ENCODE measurements at places on chromosomes 6 and 20.

DNA sequence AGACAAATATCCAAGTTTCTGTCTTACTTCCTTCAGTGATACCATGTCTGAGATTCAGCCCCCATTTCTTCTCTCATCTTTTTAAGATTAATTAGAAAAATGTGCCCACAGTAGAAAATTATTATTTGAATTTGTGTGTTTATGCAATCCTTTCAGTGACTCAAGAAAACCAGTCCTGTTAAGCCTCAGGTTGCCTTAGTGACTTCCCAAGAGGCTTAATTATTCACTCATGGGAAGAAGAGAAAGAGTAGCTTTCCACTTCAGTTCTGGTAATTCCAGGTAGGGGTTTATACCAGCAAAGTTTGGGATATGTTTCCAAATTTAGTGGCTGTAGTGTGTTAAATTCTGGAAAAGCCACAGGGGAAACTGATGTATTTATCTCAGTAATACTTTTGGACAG, 149.1 kb downstream of the RIMS1 start:
- DNase-seq = no peak

GRCh38 chr6:140533526-140533925, 1159.1 kb upstream of the CITED2 start:
- no peak for DNase-seq

GRCh38 chr6:44262467-44263353, 2.6 kb downstream of the NFKBIE start:
- DNase-seq = no peak

- DNase-seq = no peak
Observed at GRCh38 chr6:2008383-2008976, 236.9 kb downstream of the GMDS start.

DNA sequence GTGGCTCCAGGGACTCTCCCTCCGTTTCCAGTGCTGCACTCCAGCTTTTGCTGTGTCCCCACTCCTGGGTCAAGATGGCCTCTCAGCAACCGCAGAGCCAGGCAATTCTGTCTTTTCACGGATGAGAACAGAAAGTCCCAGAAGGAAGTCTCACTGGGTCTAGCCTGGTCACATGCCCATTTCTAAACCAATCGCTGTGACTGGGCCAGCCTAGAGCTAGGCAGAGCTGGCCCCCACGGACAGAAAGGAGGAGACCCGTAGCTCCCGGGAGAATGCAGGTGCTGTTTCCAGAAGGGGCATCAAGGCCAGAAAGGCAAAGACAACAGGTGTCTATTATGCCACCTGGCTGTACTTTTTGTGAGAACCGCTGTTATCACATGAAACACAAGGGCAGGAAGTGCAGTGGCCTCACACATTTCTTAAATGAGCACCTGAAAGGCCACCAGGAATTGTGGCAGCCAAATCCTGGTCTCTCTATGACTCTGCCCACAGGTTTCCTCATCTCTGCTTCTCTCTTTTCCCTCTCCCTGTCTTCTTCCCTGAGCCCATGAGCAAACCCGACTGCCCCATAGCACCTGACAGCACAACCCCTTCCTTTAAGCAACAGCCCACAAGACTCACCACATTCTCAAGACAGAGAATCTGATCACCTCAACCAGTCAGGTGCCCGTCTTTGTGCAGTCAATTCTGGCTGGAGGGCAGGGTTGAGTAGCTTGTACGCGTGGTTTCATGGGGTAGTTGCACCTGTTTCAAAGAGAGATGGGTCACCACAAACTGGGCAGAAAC, 37.1 kb upstream of the B4GALT5 start:
- DNase-seq = no peak

DNA sequence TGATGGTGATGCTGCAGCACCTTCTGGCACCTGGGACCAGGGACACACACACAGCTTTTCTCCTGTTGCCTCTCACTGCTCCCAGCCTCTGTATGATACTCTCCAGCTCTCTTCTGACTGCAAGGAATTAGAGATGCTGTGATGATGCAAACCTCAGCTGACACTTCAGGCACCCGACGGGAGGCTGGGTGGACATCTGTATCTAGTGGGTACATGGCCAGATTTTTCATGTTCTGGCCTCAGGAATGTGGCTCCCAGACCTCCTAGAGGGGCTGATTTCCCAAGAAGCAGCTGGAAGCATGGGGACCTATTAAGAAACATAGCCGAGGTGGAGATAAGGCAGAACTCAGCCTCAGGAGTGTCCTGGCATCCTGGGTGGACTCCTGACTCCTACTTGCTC, 6.8 kb upstream of the EPB41L1 start:
- no peak for DNase-seq

- no peak for DNase-seq
Observed at GRCh38 chr6:50849796-50850180, 31.1 kb downstream of the TFAP2B start.

DNA sequence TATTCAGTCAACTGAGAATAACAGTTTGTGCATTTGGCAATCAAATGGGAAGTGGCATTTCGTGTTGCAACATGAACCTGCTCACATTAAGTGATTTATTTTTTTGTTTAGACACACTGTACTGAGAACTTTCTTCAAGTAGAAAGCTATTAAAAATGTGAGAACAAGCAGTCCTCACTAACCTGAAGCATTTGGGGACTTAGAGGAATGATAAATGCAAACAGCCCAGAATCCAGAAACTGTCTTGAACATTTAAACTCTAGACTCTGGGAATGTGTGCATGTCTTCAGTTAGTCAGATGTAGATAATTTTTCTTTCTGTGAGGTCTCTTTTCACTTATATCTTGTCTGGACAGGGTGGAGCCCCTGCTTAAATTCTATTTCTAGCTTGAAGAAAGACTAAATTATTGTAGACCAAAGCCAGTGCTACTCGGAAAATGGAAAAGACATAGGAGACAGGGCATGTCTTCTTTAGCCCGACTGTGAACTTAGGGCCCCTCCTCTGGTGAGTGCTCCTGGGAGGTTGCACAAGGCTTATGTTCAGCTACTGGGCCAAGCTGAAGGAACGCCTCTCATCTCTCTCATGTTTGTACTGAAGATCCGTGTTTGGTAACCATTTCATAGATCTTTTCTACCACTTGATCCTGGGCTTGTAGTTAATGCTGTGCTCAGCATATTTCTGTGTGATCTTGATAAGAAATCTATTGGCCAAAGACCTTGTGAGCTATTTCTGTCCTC, 70.1 kb downstream of the SLX4IP start:
- no peak for DNase-seq

- DNase-seq = no peak
Observed at GRCh38 chr6:166075186-166075585, 92.5 kb downstream of the TBXT start.

- no peak for DNase-seq
Observed at GRCh38 chr6:158772851-158773371, 46.3 kb downstream of the EZR start.

DNA sequence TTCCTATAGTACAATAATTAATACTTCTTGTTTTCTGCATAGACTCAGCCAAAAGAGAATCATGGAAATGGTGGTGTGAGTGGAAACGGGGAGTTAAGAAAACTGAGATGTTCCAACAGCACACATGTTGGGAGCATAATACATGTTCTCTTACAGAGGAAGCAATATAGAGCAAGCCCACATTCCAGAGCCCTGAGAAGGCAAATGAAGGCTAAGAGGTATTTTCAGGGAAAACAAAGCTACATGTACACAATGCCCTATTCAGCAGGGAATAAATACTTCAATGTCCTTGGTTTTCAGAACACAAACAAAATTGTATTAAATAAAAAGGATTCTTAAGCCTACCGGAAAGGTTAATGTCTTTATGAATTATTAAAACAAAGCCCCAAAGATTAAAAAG, 35.1 kb upstream of the SMIM8 start:
- no peak for DNase-seq

DNA sequence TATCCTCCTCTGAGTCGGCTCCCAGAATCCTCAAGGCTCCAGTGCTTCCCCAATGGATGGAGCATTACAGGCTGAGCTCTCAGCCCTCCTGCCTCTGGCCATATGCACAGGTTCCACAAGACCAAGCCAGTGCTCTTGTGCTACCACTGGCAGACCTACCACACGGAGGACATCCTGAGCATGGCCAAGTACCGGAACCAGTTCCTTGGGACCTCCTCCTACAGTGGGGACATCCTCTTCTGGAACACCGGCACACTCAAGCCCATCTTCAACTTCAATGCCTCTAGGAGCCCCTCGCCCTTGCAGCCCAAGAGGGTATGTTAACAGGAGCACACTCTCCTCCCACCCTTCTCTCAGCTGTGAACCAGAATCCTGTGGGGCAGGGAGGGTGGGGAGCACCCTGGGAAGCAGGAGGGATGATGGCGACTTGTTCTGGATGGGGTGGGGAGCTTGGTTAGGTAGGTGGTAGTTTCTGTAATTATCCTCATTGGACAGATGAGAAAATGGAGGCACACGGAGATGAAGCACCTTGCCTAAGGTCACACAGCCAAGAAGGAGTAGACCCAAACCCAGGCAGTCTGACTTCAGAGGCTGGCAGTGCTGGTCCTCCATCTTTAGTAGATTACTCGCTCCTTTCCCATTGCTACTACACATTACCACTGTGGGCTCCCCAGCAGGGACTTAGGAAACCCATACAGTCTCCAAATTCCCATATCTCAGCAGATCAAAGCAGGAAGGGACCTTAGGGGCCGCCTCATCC, 58.6 kb downstream of the EFCAB8 start:
- no peak for DNase-seq

DNA sequence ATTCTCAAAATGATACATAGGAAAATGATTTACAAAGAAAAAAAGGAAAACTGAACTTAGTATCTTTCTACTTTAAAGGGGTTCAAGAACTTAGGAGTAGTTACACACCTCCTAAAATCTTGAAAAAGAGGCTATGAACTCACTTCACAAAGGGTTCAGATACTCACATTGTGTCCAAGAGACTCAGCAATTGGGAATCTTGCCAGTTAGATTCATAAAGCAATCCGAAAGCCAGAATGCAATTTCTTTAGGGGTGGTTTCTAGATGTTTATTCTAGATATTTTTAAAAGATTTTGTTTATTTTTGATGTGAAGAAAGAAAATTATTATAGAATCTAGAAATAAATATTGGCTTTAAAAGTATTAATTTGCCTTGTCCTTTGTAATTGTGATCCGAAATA, 1.7 kb upstream of the MYB start:
- DNase-seq = no peak

- no peak for DNase-seq
Observed at GRCh38 chr6:56040223-56040622, 164.8 kb upstream of the BMP5 start.

GRCh38 chr6:36977470-36977941, 8.5 kb downstream of the MTCH1 start:
- DNase-seq = no peak

- DNase-seq = no peak
Observed at GRCh38 chr6:46539866-46540265, 48.6 kb upstream of the RCAN2 start.

DNA sequence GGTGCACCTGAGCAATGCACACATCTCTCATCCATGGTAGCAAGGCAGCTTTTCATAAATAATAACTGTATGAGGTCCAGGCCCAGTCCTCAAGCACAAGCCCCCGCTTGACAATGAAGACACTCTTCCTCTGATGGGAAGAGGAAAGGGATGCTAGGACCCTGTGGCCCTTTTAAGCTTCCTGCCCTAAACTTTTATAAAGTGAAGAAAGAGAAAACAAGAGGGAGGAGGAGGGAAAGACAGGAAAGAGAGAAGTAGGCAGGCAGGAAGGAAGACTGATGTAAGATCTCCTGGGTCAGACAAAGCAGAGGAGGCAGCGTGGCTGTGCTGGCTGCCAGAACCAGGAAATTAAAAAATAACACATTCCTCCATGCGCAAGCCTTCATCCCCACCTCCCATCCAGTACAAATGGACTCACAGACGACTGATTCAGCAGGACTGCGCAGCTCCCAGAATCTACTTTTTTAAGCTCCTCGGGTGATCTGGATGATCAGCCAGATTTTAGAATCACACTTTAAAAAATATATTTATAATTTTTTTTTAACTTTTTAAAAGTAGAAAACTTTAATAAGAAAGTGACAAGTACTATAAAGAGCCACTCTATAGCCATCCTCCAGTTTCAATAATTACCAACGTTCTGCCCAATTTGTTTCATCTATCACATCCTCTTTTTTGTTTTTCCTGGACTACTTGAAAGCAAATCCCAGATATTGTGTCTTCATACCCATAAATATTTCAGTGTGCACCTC, 16.5 kb downstream of the TNFAIP3 start:
- DNase-seq = no peak

DNA sequence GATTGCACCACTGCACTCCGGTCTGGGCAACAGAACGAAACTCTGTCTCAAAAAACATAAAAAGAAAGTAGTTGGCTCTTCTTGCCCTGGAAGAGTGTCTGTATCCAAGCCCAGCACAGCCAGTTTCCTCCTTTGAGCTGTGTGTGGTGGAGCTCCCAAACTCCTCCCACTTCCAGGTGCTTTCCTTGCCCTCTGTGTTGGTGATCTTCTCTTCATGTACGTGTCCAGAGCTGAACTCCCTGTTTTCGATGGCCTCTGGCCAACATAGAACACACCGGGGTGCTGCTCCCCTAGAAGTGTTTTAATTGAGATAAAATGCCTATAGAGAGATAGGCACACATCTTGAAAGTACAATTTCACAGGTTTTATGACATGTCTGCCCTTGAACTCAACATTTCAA, 16.7 kb upstream of the SGK2 start:
- no peak for DNase-seq

GRCh38 chr6:44676246-44676790, 288.8 kb downstream of the CDC5L start:
- DNase-seq = no peak

- DNase-seq = no peak
Observed at GRCh38 chr6:55833284-55833683, 42.1 kb downstream of the BMP5 start.

- no peak for DNase-seq
Observed at GRCh38 chr6:111764238-111765175, 108.7 kb downstream of the FYN start.

GRCh38 chr6:53038141-53038540, 27.1 kb upstream of the FBXO9 start:
- no peak for DNase-seq

- no peak for DNase-seq
Observed at GRCh38 chr6:3911130-3911529, 62.0 kb downstream of the FAM50B start.

DNA sequence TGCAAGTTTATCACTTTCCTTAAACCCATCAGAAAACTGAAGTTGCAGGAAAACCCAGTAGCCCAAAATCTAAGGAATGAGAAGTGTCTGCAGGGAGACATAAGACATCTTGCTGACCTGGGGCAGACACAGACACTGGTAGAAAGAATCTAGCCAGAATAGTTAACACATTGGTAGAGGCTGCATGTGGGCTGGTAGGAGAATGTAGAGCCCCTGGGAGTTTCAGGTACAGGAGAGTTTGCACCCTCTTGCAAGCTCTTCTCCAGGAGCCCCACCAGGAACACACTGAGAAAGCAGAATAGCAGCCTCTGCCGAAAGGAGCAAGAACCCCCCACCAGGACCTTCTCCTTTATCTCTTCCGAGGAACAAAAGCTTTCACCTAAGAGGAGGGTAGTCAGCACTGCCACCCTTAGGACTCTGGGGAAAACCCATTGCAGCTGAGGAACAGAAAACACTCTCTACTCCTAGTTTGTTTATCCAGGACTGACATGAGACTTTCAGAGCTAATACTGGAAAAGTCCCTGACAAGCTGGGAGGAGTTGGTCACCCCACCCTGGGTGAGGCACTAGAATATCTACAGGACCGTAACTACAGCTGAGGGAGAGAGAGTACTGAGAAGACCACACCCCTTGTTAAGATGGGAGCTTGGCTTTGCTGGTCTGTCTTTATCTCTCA, 10.5 kb upstream of the OGFRL1 start:
- DNase-seq = no peak

GRCh38 chr20:62234339-62234738, 4.0 kb upstream of the OSBPL2 start:
- no peak for DNase-seq
